Nephron progenitor cell (in vitro differentiated cells): ENCODE measurements at places on chromosomes 6 and 20.

- no peak for DNase-seq
Observed at GRCh38 chr20:16263582-16263981, 309.7 kb downstream of the KIF16B start.

DNA sequence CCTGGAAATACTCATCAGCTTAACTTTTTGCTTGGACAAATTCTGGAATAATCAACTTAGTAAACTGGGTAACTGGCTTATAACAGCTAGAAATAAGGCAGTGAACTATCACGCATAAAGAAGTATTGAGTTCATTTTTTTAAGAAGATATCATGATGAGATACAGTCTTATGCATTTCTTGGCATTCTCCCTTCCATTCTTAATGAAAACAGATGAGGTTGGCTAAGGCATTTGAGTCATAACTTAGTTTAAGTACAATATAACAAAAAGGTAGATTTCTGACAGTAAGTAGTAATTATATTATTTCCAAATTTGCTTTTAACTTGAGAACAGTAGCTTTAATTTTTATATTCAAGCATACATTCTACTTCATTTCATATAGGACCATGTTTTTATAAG lies 56.1 kb downstream of the SAMD5 start:
- no peak for DNase-seq

DNA sequence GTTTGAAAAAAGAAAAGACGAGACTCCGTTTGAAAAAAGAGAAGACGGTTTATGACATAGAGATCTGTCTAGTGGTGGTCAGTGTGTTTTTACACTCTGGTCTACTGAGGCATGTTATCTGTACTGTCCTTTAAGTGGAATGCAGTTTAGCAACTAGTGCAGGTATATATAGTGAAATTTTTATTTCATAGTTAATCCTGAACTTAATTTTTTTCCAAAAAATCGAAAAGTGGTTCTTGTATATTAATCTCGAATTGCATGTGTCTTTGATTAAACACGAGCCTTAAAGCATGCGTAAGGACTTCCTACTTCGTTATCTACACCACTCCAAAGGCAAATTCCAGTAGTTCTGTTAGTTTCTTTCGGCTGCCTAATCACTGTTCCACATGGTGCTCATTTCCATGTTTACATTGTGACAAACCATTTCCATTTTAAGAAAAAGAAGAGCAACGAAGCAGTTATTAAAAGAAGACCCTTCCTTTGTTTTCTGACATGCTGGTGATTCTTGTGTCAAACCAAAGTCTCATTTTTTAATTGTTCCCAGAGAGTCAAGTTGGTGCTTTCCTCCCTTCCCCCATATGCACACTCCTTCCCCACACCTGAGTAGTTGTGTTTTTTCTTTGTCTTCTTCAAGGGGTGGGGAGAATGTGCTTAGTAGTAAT lies 2.3 kb downstream of the SNX9 start:
- no peak for DNase-seq

GRCh38 chr6:65633501-65633900 lies 73.5 kb downstream of the EYS start:
- no peak for DNase-seq

- DNase-seq = no peak
Observed at GRCh38 chr6:151056230-151056907, 183.4 kb upstream of the AKAP12 start.

DNA sequence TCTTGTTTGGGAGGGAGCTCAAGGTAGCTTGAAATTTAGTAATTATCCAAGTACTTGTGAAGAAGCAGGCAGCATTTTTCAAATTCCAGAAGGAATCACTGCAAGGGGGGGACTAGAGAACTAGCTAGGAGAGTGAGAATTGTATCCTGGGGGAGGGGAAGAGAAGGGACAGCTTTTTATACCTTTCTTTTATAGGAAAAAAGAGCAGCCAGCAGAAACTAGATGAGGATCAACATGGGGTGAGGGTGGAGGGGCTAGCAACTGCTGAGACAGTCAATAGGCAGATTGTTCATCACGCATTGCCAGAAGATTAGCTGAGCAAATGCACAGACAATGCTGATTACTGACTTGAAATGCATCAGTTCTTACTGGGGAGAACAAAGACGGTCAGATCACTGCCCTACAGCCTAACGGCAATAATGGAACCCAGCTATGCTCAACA lies 514.3 kb upstream of the CITED2 start:
- no peak for DNase-seq

DNA sequence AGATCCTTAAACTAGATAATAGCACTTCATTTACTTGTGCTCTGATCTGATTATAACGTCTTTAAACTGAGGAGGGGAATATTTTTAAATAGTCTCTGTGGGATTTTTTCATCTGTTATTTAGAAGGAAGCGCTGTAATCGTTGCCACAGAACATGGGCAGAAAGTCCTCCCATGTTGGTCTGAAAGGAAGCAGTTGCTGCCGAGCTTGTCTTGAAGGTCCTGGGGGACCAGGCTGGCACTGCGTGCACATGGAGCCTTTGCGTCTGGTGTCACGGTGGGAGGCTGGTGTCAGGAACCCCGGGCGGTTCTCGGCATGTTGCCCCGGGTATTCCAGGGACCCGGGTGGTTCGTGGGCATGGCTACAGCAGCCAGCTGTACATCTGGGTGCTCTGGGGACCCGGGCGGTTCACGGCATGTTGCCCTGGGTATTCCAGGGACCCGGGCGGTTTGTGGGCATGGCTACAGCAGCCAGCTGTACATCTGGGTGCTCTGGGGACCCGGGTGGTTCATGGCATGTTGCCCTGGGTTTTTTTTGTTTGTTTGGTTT lies 11.5 kb downstream of the TPD52L2 start:
- no peak for DNase-seq

DNA sequence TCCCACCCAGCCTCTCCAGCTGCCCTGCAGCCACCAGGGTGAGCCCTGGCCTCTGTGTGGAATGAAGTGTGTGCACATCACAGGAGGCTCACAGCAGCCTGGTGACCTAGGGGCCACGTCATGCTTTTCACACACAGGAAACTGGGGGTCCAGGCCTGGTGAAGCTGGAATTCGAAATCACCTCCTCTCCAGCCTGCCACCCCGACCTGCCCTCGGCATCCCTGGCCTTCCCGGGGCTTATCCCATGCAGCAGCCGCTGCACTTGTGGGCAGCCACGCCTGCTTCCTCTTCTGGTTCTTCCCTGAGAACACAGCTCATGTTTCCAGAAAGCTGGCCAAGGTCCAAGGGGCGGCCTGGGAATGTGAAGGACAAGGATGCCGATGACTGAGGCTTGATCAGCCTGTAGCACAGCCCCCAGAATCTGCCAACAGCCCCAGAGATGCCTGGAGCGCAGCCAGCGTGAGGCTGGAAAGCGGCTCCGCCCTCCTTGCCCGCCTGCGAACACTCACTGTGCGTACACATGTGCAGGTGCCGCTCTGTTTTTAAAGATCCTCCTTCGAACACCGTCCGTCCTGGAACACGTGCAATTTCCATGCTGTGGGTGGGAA lies 4.2 kb upstream of the NTSR1 start:
- no peak for DNase-seq

GRCh38 chr20:1618954-1619540 lies 762 bp downstream of the SIRPB1 start:
- DNase-seq = no peak

DNA sequence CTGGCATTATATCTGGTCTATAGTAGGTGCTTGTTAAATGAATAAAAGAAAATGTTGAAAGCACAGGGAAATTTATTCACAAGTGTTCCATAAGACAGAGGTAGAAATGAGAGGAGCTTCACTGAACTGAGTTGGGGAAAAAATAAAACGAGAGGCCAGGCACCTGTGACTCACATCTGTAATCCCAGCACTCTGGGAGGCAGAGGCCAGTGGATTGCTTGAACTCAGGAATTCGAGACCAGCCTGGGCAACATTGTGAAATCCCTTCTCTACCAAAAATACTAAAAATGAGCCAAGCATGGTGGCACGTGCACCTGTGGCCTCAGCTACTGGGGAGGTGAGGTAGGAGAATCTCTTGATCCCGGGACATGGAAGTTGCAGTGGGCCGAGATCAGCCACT lies 28.1 kb upstream of the IBTK start:
- no peak for DNase-seq

DNA sequence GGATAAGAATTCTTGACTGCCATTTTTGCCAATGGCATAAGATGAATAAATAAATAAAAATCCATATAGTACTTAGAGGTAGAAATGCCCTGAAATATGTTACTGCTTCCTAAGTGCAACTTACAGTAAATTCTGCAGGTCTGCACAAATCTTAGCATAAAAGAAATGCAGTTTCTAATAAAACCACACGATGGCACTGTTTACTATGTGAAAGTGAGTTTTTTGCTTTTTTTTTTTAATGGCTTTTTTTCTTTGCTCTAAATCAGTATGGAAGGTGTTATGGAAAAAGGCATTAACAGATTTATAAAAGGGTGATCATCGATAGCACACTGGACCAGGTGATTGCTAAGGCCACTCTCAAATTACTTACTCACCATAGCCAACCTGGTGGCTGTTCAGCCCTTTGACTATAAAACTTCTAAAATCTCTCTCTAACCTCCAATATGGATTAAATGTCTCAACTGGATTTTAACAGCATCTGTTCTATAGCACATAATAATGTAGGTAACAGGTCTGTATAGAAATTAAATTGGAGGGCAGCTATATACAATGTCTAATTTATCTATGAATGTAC lies 45.8 kb downstream of the AHI1 start:
- no peak for DNase-seq

- peak; percentile 91 for DNase-seq
Observed at GRCh38 chr20:64083378-64083803, 807 bp downstream of the LKAAEAR1 start.

GRCh38 chr20:45014671-45015415 lies 48.5 kb downstream of the STK4 start:
- no peak for DNase-seq

DNA sequence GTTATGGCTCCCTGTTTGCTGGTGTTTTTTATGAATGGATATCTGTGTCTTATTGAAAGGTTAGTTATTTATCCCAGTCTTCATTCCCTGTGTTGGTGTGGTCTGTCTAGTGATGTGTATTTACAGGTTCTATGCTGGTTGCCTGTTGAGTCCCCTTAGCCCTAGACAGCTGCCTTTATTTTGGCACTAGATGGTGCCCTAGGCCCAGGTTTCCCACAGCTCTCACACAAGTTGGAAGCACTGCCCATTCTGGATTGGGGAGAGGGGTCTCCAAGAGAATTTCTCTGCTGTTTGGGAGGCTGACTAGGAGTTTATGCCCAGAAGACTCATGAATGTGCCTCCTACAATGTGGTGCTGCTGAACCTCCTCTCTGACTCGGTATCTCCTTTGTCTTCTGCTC lies 12.4 kb downstream of the GRM1 start:
- peak; percentile 27 for DNase-seq

GRCh38 chr20:10542442-10542841 lies 107.3 kb downstream of the SLX4IP start:
- no peak for DNase-seq

- peak; percentile 91 for DNase-seq
Observed at GRCh38 chr20:35994994-35995453, 26.6 kb downstream of the CNBD2 start.

DNA sequence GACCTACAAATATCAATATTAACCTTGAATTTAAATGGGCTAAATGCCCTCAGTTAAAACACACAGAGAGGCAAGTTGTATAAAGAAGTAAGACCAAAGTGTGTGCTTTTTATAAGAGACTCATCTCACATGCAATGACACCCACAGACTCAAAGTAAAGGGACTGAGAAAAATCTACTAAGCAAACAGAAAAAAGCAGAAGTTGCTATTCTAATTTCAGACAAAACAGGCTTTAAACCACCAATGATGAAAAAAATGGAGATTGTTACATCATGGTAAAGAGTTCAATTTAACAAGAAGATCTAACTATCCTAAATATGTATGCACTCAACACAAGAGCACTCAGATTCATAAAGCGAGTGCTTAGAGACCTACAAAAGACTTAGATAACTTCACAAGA lies 741.9 kb upstream of the MARCKS start:
- no peak for DNase-seq

GRCh38 chr6:51029561-51029960 lies 210.9 kb downstream of the TFAP2B start:
- DNase-seq = no peak
